ENCODE measurements at places on chromosomes 1 and 21. TPM values are rescaled to one million over a fixed set of nuclear protein-coding genes. Genes with fewer than 3 reads are reported as not detected.

The FNDC10 gene
- 2.4 TPM for total RNA-seq

The GDAP2 gene
- 26.2 TPM for total RNA-seq

The ANKRD34A gene
- 1.6 TPM for total RNA-seq

The FABP3 gene
- 146 TPM for total RNA-seq

The ETV3L gene
- not detected for total RNA-seq

The RNU1-2 gene
- total RNA-seq, result under 0.01 TPM
